ENCODE measurements at places on chromosomes 3 and 15.

DNA sequence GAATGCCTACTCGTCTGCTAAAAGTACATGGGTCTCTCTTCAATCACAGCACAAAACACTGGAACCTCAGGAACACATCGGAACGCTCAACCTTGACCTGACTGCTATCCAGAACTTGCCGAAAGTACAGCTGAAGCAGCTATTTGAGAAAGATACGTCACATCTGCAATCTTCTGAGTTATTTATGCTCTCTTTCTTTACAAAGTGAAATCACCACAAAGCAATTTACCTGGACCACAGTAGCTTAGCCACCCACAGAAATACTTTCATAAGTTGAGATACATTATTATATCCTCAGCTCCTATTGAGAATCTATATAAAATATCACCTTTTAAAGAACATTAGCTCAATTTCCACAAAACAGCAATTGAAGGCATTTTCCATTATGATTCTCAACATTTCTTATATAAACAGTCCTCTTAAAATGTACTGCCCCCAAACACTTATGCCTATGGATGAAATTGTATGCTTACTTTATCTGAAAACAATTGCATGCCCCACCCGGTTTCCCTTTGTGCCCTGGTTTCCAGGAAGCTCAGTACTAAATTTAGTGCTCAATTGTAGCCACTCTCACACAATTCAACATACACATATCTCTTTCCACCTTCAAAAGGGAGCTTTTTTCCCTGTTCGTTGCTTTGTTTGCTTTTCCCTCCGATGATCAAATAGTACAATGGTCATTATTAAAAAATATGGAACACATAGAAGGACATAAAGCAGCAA lies 31.8 kb downstream of the HEG1 start:
- no peak for DNase-seq

- DNase-seq = no peak
Measured at GRCh38 chr3:159800434-159801155, 188.0 kb upstream of the IL12A start.

DNA sequence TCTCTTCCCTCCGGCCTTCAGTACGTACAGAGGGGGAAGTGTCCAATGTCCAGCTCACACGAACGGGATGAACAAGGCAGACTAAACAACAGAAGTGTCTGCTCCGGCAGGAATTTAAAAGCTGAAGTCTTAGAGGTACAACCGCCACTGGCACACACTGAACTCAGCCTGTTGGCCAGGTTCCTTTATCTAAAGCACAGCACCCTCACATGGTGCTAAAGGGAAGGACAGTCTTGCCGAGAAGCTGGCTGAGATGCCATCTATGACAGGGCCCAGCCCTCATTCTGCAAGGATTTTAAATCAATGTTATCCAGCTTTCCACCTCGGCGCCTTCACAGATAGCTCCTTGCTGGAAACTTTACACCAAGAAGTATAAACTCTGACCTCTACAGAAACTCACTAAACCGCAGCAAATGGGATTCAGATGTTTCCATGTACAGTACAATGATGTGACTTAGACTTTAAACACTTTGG lies 2.8 kb downstream of the ADAMTS17 start:
- no peak for DNase-seq

GRCh38 chr15:80890341-80891005 lies 99.1 kb downstream of the MESD start:
- DNase-seq = no peak

DNA sequence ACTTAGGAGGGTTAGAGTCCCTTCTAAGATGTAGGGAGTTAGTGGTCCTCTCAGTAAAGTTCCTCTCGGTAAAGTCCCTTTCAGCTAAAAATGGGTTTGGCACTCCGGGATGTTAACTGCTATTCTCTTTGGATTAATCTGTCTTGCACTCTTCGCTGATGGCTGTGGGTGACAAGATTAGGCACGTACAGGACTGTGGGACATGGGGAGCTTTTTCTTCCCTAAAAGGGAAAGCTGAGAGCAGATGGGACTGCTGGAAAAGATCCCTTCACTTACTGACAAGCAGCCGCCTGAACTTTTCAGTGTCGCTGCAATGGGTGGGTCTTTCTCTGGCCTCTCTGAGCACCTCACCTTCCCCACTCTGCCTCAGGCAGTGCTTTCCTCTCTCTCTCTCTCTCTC lies 16.4 kb upstream of the HHATL start:
- DNase-seq = no peak

GRCh38 chr3:165434516-165434915 lies 238.3 kb upstream of the SLITRK3 start:
- no peak for DNase-seq

- DNase-seq = peak; percentile 26
Measured at GRCh38 chr3:71066849-71067261, 516.7 kb downstream of the FOXP1 start.

GRCh38 chr3:59017617-59017984 lies 32.2 kb downstream of the CFAP20DC start:
- DNase-seq = no peak

- DNase-seq = no peak
Measured at GRCh38 chr3:51954105-51954504, 1.1 kb upstream of the GPR62 start.

GRCh38 chr3:52456169-52456799 lies 880 bp downstream of the NISCH start:
- peak; percentile 16 for DNase-seq

DNA sequence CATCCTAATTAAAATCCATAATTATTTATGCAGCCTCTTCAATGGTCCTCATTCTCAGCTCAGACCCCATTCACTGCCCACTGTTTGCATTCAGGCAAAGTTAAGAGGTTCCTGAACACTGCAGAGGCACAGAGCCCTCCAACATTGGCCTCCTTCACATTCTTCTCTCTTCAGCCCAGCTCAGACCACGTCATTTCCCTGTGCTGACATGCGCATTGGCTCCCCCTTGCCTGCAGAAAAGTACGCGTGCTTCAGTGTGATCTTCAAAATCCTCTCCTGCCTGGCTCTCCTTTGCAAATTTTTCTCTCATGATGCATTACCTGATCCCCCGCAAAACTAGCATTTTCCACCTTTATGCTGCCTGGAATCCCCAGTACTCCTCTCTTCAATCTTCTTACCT lies 552.3 kb downstream of the NTRK3 start:
- DNase-seq = no peak

DNA sequence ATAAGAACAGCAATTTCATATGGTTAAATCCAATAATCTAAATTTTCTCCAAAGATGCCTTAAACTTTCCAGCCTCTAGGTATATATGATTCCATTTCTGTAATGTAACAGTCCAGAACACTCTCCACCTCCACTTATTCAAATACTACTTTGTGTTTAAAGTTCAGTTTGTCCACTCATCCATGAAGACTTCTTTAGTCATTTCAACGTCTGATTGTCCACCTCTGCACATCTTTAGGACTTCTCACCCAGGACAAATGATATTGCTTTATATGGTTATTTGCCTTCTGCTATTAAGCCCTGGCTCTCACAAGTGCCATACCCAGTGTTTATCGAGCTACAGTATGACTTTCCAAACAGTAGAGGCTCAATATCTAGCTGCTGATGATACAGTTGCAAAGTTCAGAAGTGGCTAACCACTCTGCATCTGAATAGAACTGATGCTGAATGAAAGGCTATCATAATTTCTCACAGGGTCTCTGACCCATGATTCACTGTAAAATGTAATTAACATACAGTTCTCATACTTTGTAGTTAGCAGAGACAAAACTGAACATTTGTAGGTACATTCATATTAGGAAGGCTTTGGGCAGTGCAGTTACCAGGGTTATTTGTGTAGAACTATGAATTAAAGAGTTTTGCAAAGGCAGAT lies 93.7 kb upstream of the MBNL1 start:
- no peak for DNase-seq

GRCh38 chr3:113532698-113533533 lies 561 bp downstream of the SIDT1 start:
- DNase-seq = no peak

GRCh38 chr3:87041191-87041590 lies 50.2 kb upstream of the VGLL3 start:
- no peak for DNase-seq

GRCh38 chr3:126541628-126542339 lies 16.9 kb downstream of the C3orf22 start:
- no peak for DNase-seq

- DNase-seq = no peak
Measured at GRCh38 chr15:34841262-34841725, 45.9 kb upstream of the ACTC1 start.

- no peak for DNase-seq
Measured at GRCh38 chr15:61090386-61091288, 138.5 kb downstream of the RORA start.

DNA sequence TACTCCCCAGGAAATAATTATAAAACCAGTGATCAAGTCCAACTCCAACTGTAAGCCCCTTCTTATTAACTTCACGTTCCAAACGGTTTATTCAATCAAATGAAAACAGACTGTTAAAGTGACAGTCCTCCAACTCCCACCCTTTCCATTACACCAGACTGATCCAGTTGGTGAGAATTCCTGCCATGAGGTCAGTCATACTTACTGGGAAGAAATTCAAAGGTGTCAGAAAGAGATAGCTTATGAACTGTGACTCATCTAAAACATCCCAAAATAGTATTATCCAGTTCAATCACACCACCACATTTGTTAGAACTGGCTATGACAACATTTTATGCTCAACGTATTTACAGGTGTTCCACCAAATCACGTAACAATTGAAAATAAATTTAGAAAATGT lies 19.5 kb downstream of the SMARCC1 start:
- no peak for DNase-seq

DNA sequence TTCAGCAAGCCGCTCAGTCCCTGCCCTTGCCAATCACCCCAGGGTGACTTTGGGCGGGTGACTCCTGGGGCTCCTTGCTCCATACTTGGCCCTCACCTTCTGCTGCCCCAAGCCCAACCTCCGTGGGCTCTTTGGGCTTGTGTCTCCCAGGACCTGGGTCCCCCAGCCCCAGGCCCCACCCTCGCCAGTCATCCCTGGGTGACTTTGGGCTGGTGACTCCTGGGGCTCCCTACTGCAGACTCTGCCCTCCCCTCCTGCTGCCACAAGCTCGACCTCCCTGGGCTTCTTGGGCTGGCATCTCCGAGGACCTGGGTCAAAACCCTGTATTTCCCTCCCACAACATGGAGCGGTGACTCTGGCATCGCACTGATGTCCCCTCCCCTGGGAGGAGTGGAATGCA lies 151.5 kb downstream of the GOLGA6L4 start:
- no peak for DNase-seq

DNA sequence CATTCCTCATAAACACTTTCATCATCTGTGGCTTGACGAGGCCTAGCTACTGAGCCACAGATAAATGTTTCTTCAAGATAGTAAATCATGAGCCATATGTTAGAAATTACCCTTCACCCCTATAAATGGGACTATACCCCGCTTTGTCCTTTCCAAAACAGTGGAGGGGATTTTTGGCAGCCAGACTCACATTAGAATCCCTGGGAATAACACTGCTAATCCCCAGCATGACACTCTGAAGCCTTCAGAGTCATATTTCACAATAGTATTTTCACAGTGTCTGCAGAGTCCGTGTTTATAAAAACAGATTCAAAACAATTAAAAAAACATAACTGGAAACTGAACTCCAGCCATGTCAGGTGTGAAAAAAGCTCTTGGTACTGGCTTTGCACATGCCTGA lies 271.6 kb downstream of the ERC2 start:
- no peak for DNase-seq

DNA sequence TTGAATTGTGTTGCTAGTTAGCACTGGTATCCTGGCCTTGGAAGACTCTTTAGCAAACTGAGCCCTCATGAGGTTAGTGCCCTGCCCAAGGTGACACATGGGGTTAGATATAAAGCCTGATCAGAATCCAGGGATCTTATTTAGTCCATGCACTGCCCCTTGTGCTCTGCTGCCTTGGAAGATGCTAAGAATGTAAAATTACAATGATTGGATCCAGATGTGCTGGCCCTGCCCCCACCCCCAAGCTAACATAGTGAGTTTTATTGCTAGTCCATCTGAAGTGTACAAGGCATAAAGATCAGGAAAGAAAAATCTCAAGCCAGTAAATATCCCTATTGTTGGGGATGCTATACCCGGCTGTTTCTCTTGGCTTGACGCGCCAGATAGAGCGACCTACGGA lies 248.1 kb upstream of the C2CD4B start:
- no peak for DNase-seq

- no peak for DNase-seq
Measured at GRCh38 chr3:106339551-106339950, 470.7 kb upstream of the CBLB start.

DNA sequence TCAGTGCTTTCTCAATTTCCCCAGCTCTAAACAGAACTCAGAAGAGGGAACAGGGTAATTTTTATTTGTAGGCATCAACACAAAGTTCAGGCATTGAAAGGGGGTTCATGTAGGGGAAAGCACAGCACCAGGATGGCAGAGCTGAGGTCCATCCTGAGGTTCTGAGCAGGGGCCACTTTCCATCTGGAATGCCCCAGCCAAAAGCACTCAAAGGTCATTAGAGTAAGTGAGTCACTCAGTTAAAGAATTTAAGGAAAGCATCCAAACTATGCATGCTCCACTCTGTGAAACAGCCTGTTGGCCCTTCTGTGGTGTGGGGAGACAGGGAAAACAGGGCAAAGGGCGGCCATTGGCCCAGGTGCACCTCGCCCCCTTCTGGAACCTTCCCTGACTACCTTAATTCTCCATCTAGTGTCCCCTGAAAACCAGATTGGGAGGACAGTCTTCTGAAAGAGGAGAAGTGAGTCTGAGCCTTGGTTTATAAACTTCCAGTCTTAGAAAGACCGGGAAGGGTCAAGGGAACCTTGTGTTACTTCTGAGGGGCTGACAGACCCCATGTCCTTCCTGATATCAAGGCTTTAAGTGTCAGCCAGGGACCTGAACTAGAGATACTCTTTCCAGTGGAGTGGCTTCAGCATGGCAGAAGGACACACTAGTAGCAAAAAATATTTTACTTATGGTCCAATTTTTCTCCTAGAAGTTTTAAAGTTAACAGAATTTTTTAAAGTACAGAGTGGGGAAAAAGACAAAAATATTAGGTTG lies 133.3 kb downstream of the MYLK start:
- peak; percentile 74 for DNase-seq

- no peak for DNase-seq
Measured at GRCh38 chr15:61036136-61036535, 193.0 kb downstream of the RORA start.

- no peak for DNase-seq
Measured at GRCh38 chr3:30605005-30605404, 1.4 kb upstream of the TGFBR2 start.

GRCh38 chr3:154615471-154615870 lies 185.5 kb upstream of the GPR149 start:
- DNase-seq = no peak

DNA sequence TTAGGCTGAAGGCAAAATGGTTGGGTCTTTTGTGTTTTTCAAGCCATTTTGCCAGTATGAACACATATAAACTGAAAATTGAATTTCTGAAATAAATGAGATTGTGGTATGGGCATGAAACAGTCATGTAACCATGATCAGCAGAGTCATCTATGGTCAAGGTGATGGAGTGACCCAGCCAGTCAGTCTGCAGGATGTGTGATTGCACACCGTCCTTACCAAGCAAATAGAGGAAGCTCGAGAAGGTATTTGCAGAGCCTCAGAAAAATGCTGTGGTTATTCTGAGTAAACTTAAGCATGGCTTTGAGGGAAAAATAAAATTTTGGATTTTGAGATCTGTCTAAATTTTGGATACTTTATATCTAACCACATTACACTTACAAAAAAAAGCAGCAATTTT lies 95.9 kb upstream of the RNF7 start:
- DNase-seq = no peak
